ENCODE measurements at places on chromosomes 6 and 20. TPM values are rescaled to one million over a fixed set of nuclear protein-coding genes. Genes with fewer than 3 reads are reported as not detected.

Gene ZBP1
- 0.58 TPM for polyA plus RNA-seq

Gene SMIM28
- polyA plus RNA-seq = not detected

Gene C20orf141
- 1.4 TPM for polyA plus RNA-seq

Gene SLCO4A1
- 37.8 TPM for polyA plus RNA-seq

Gene NHLRC1
- polyA plus RNA-seq = 1.6 TPM

Gene CLIC5
- polyA plus RNA-seq = 12.7 TPM

Gene PAQR8
- 1.1 TPM for polyA plus RNA-seq

Gene BEND6
- 0.27 TPM for polyA plus RNA-seq

Gene RIPOR2
- 12.6 TPM for polyA plus RNA-seq

Gene DYNLT2
- polyA plus RNA-seq = 1.3 TPM

Gene FABP7
- not detected for polyA plus RNA-seq

Gene RGS19
- polyA plus RNA-seq = 19.2 TPM

Gene PARD6B
- polyA plus RNA-seq = 1.0 TPM

Gene VGLL2
- not detected for polyA plus RNA-seq

Gene GJA10
- not detected for polyA plus RNA-seq

Gene FILIP1
- polyA plus RNA-seq = 3.1 TPM

Gene DSE
- 3.5 TPM for polyA plus RNA-seq

Gene MCCD1
- polyA plus RNA-seq = not detected

Gene HNF4A
- polyA plus RNA-seq = 13.6 TPM

Gene SLC22A7
- not detected for polyA plus RNA-seq

Gene OXT
- polyA plus RNA-seq = not detected

Gene UBD
- 2.4 TPM for polyA plus RNA-seq

Gene SOX18
- polyA plus RNA-seq = 53.5 TPM

Gene TDRD6
- polyA plus RNA-seq = 0.07 TPM

Gene SLC23A2
- 6.1 TPM for polyA plus RNA-seq

Gene SIGLEC1
- polyA plus RNA-seq = 11.0 TPM

Gene TPBG
- 10.7 TPM for polyA plus RNA-seq

Gene BPI
- polyA plus RNA-seq = 3.5 TPM

Gene OR2H2
- not detected for polyA plus RNA-seq

Gene NEURL2
- polyA plus RNA-seq = 3.2 TPM

Gene APCDD1L
- polyA plus RNA-seq = 0.30 TPM

Gene SLC32A1
- polyA plus RNA-seq = not detected

Gene GPLD1
- 1.7 TPM for polyA plus RNA-seq

Gene IL20RA
- polyA plus RNA-seq = 1.5 TPM

All from adipose tissue (tissue), 3 donors.